GM12891 (cell line): ENCODE measurements at places on chromosomes 4 and X.

DNA sequence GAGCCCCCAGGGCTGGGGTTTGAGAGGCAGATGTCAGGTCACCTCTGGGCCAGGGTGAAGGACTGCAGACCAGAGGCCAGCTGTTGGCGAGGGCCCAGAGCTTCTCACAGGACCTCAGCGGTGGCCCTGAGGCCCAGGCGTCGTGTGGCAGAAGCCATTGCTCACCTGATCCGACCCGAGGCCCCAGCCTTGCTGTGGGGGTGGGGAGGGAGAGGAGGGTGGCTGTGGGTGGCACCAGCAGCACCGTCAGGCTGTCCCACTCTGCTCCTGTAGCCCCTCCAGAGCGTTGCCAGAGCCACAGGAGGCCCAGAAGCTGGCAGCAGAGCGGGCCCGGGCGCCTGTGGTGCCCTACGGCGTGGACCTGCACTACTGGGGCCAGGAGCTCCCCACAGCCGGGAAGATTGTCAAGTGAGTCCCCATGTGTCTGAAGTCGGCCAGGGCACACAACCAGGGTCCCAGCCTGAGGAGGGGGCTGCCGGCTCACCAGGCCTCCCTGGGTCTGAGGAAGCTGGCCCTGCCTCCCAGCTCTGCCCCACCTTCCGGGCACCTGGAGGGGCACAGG is 28.8 kb downstream of the UVSSA start:
- no peak for DNase-seq

- no peak for DNase-seq
Measured at GRCh38 chr4:105014234-105014633, 132.4 kb upstream of the TET2 start.

DNA sequence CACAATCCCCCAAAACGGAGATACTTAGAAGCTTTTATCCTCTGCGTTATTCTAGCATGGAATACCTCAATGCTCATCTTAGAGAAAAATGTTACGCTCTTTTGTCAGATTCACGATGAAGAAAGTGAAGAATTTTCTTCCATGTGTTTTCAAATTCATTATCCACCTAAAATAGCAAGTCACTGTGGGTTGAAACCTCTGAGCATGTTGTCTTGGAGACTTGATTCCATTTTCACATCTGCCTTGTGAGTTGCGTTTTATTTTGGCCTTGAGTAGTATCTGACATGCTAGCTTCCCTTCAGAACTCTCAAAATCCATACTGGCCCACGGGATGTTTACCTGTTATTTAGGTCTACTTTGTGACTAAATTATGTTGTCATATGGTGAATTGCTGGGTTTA is 66.3 kb downstream of the C4orf46 start:
- no peak for DNase-seq

DNA sequence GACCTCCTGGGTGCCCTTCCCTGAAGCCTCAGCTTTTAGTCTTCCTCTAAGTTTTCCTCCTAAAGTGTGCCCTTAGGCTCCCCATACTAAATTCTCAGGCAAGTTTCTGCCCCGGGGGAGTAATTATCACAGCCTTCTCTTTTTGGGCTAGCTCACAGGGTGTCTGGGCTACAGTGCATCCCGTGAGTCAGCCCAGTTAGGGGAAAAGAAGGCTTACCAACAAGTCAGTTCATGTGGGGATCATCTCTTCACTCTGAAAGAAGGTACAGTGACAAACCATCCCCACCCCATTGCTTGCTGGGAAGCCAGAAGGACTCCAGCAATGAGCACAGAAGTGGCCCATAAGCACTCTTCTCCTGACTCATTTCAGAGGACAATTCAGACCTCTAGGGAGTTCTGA is 134.7 kb upstream of the FAM9C start:
- no peak for DNase-seq

DNA sequence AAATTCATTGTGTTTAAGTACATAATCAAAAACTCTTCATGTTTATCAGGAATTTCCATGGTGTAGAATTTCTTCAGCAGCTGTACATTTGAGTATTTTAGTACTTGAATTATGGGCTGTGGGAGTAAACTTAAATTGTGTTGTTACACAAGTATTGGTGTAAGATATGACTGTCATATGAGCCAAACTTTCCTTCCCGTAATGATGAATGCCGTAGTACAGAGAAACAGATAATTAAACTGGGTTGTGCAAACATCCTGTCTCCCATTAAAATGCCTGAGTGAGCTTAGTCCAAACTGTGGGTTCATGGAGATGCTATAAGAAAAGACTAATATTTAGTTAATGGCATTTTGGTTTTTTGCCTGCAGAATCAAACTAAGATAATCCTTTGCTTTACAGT is 159.2 kb downstream of the SLC4A4 start:
- DNase-seq = no peak

GRCh38 chr4:2588259-2588658 is 51.8 kb downstream of the FAM193A start:
- no peak for DNase-seq
